ENCODE measurements at places on chromosomes 5 and 9.

DNA sequence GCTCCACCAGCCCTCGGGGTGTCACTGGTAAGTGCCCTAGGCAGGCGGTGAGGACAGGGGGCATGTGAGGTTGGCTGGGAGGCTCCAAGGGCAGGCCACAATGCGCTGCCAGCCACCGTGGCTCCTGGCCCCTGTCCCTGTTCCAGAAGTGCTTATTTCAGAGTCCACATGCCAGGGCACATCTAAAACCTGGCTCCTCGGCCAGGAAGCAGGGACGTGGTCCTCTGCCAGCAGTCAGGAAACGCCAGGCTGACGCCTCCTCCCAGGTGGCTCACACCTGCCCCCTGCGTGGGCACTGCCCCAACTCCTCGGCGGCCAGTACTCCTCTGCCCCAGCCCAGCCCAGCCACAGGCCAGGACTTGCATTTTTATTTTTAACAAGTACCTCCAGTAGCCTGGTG, 68.5 kb downstream of the SECISBP2 start:
- DNase-seq, result no peak

- DNase-seq, result no peak
These were observed 85.3 kb downstream of the PRLR start for GRCh38 chr5:35145012-35145411.

- no peak for DNase-seq
These were observed 6.3 kb upstream of the UNC5A start for GRCh38 chr5:176803943-176804498.

DNA sequence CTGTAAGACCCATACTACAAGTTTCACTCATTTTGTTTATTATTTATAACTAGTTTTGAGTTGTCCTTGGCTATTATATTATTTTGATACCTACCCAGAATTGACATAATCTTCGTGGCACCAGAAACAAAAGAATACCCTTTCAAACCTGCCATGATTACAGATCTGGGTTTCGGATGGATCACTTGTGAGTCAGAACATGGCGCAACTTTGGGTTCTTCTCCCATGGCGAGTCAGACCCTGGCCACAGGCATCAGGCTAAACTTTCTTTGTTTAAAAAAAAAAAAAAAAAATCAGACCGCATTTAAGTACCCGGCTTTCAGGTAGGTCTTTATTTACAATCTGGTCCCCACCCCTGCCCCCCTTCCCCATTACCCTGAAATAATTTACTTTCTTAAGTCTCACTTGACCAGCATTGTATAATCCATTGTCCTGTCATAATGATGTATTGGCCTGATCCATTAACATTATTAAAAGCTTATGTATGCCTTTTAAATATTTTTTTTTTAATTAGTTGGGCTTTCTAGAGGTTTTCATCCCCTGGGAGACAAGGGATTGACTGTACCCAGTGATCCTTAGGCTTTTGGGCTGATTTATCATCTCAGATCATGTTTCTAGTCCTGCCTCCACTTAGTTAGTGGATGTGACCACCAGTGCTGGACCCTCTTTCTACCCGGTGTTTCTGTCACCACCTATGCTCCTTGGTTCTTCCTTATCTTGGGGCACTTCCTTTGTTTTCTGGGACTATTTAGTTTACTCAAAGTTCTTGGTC, 43.9 kb downstream of the F2RL2 start:
- DNase-seq, result no peak

GRCh38 chr5:37400501-37400900, 21.4 kb downstream of the WDR70 start:
- no peak for DNase-seq

- no peak for DNase-seq
These were observed 227.2 kb downstream of the SLCO4C1 start for GRCh38 chr5:102068870-102069269.

DNA sequence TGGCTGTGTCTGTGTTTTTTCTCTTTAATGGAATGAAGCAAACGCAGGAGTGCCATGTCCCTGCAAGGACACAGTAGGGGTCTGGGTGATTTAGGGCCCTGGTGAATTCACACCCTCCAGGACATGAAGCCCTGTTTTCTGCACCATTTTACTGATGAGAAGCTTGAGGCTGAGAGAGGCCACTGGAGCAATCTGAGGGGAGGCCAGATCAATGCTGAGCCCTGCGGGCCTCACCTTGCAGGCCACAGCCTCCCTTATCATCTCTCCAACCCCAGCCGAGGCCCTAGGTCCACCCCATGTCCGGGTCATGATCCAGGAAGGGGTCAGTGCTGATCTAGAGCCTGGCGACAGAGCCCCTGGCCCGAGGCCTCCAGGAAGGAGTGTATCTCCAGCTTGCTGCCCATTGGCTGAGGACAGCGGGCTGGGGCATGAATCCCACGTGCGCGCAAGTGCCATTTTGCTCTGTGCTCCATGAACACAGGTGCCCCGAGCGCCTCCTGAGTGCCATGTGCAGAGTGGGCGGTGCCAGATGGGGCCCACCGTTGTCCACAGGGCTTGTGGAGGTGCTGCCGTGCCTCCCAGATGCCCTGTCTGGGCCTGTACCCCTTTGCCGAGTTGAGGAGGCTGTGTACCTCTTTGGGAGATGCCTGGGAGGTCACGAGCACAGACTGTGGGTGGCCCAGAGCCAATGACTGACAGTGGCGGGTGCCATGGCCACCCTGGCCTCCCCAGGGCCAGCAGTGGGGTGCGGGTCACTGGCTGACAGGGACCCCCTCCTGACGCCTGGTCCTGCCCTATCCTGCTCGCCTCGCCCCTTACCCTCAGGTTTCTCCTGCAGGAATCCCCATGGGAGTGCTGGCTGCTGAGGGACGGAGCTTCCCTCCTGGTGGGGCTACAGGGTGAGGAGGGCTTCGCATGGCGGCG, 32.3 kb upstream of the LPCAT1 start:
- no peak for DNase-seq

DNA sequence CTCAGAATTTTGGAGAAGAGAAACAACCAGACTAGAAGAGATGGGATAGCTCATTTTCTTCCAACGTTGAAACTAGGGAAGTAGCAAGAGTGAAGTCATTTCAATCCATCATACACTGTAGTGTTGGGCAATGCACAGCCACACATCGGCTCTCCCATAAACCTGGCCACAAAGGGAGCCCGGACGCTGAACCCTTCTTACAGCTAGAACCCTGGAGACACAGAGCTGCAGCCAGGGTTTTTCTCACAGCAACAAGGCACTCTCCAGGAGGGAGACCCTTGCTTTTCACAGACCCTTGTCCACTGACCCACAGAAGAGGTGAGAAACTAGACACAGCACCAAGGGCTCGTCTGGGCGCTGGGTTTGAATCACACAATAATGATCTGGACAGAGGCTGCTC, 101.4 kb upstream of the FSTL4 start:
- no peak for DNase-seq

DNA sequence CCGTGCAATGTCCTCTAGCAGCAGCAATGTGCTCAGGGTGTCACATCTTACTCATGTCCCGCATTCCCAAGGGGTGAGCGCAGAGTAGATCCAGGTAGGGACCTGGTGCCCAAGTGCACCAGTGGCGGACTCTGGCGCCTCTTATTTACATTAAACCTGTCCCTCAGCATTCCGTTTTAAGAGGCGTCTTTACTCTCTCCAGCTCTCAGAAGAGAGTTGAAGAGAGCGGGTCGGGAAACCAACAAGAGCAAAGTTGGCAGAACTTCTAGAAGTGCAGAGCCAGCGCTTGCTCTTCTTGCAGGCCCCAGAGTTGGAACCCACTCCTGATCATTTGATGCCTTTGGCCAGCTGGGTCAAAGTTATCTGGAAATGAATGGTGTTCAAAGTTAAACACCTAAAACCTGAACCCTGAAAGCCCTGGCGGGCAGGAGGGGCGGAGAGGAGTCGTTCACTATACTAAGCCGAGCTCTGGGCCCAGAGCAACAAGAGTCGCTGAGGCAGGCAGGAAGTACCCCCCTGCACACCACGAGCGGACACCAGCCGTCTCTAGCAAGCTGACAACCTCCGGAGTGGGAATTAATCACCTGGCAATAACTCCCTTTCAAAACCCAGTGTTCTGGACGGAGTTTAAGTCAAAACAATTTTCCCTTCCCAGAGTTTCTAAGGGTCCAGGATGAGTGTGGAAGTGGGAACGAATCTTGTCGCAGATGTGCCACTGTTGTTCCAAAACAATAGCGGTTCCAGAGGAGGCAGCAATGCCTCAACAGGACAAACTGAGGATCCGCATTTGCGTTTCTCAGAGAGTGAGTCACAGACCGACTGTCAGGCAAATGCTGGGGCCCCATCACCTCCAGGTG, 122.8 kb downstream of the TMEM161B start:
- no peak for DNase-seq

- DNase-seq, result peak; percentile 99
These were observed 79.1 kb downstream of the NTNG2 start for GRCh38 chr9:132240841-132241482.

- no peak for DNase-seq
These were observed 34.5 kb upstream of the CSF1R start for GRCh38 chr5:150120617-150121447.

- DNase-seq, result no peak
These were observed 338.7 kb downstream of the NPR3 start for GRCh38 chr5:33049842-33050241.

GRCh38 chr9:133009906-133010582, 20.8 kb upstream of the GTF3C5 start:
- no peak for DNase-seq

- DNase-seq, result no peak
These were observed 1.0 kb downstream of the FPGS start for GRCh38 chr9:127803507-127804352.

- no peak for DNase-seq
These were observed 252.6 kb downstream of the ADAMTSL1 start for GRCh38 chr9:18726546-18726945.

- DNase-seq, result no peak
These were observed 231.8 kb downstream of the PIK3R1 start for GRCh38 chr5:68447136-68447929.

- DNase-seq, result no peak
These were observed 750 bp downstream of the TRIM36 start for GRCh38 chr5:115168829-115169486.

GRCh38 chr5:32123889-32124676, 50.0 kb downstream of the GOLPH3 start:
- no peak for DNase-seq

DNA sequence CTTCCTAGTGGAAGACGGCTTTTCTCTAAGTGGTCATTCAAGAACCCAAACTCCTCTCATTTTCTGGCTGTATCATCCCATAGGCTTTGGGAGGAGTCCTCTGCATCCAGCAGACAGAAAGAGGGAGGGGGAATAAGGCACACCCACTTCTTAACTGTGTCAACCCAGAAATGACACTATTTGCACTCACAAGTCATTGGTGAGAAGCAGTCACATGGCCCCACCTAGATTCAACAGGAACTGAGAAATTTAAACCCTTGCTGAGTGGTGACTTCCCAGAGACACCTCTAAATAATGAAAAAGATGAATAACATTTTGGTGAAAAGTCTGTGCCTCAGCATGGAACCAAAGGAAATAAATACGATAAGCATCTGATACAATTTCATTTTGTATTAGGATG, 120.0 kb downstream of the MCTP1 start:
- no peak for DNase-seq

DNA sequence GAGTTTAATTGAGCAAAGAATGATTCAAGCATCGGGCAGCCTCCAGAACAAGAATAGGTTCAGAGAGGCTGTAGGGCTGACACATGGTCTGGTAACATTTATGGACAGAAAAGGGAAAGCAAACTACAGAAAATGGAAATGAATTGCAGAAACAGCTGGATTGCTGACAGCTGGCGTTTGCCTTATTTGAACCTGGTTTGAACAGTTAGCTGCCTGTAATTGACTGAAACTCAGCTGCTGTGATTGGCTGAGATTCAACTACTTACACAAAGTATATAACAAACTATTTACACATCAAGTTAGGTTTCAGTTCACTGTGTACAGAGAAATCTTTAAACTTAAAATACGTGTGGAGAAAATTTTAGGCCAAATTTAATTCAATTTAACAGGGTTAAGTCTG, 441.7 kb downstream of the PRELID2 start:
- DNase-seq, result no peak

GRCh38 chr5:691817-692528, 1.2 kb downstream of the TPPP start:
- DNase-seq, result no peak

DNA sequence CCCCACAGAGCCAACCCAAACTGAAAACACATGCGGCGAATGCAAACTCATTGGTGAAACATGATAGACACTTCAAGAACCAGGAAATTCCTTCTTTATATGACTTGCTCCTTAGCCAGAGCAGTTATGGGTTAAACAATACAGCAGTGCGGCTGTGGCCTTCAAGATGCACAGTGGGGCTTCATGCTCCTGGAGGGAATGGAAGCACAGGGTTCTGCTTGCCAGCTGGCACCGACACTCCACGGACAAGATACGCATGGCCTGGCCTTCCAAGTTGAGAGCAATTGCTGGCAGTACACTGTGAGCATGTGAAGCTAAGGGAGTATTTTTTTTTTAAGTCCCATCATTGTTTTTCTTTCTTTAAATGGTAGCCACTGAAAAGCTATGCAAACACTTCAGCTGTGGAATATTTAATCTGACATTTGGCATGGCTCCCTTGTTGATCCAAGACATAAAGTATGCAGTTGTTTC, 451.6 kb upstream of the CD180 start:
- DNase-seq, result no peak

DNA sequence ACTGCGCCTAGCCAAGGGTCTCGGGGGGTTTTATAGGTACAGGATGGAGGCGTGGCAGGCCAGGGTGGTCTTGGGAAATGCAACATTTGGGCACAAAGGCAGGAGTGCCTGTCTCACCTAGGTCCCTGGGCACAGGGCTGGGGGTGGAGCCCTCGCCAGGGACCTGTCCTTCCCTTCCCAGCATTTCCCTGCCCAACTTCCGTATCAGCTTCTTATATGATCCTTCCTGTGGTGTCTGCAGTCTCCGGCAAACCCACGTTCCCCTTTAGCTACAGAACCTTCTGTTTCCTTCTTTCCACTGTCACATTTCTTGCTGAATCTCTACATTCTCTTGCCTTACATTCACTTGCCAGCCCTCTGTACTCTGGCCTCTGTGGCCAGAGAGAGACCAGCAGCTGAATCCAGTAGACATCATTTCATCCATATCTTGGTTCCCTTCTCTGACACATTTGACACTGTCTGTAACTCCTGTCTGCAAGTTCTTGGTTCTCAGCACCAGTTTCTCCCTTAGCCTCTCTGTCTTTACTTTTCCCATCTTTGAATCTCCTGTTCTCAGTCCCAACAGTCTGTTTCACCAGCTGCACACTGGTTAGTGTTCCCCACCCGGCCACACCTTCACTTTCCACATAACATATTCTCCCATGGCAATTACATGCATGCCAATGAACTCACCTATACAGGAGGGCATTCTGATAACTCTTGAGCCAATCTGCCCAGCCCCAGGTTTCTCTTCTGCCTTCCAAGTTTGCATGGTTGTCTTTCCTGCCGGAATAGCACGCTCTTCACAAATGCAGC, 134.7 kb upstream of the ZNF608 start:
- DNase-seq, result no peak

GRCh38 chr5:14831006-14831338, 40.6 kb downstream of the ANKH start:
- no peak for DNase-seq

- no peak for DNase-seq
These were observed 180.5 kb upstream of the CLINT1 start for GRCh38 chr5:158039441-158039840.

- DNase-seq, result no peak
These were observed 173.1 kb upstream of the PAPPA start for GRCh38 chr9:115980502-115980901.

Measured in mesothelial cell of epicardium (in vitro differentiated cells).